ENCODE measurements at places on chromosomes 2 and 18.

GRCh38 chr2:203549406-203549805, 14.3 kb upstream of the RAPH1 start:
- no peak for DNase-seq

GRCh38 chr2:218331745-218332144, 24.9 kb upstream of the CATIP start:
- DNase-seq = no peak

DNA sequence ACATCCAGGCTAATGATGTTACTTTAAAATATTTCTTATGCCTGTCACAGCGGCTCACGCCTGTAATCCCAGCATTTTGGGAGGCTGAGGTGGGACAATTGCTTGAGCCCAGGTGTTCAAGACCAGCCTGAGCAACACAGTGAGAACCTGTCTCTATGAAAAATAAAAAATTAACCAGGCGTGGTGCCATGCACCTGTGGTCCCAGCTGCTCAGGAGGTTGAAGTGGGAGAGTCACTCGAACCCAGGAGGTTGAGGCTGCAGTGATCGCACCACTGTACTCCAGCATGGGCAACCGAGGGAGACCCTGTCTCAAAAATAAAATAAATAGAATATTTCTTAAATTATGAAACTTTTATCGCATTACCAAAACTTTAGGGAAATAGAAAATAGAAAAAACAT, 28.1 kb upstream of the ACTR3 start:
- DNase-seq = no peak

DNA sequence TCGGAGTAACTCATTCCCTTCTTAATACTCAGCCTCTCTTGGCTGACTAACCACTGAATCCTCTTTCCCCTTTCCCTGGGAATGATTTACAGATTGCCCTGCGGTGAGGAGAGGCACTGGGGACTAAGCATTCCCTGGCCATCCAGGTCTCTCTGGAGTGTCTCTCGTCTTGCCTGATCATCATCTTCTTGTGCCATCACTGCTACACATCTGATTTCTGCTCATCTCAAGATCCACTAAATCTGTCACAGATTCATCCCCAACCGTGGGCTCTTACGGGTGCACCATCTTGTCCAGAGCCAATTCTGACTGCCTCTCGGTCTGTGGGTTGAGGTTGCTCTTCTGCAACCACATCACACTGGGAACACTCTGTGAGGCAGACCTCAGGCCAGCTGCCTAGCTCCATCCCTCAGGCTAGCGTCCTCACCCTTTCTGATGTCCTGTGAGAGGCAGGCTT, 12.0 kb downstream of the SFTPB start:
- no peak for DNase-seq

GRCh38 chr18:78610179-78610578, 369.4 kb upstream of the SALL3 start:
- DNase-seq = no peak

- no peak for DNase-seq
Observed at GRCh38 chr2:45748239-45748638, 96.8 kb downstream of the PRKCE start.

DNA sequence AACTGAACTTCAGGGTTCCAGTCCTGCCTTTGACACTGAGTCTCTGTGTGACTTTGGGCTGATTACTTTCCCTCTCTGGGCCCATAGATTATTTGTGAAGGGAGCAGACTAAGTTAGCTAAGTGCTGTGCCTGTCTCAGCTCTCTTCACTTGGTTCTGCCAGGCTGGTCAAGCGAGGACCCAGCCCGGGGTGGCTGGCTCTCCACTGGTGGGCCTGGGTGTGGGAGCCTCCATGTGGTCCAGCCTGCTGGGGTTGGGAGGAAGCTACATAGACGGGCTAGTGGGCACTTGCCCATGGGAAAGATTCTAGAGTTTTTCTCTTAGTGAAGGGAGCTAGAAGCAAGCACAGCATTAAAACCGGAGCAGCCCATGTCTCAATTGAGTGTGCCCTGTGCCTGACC, 59.0 kb downstream of the DYSF start:
- no peak for DNase-seq

GRCh38 chr2:6653281-6653750, 212.4 kb downstream of the CMPK2 start:
- no peak for DNase-seq

GRCh38 chr2:199384043-199384442, 73.7 kb downstream of the SATB2 start:
- no peak for DNase-seq

GRCh38 chr2:12711339-12711738, 5.4 kb upstream of the TRIB2 start:
- no peak for DNase-seq

DNA sequence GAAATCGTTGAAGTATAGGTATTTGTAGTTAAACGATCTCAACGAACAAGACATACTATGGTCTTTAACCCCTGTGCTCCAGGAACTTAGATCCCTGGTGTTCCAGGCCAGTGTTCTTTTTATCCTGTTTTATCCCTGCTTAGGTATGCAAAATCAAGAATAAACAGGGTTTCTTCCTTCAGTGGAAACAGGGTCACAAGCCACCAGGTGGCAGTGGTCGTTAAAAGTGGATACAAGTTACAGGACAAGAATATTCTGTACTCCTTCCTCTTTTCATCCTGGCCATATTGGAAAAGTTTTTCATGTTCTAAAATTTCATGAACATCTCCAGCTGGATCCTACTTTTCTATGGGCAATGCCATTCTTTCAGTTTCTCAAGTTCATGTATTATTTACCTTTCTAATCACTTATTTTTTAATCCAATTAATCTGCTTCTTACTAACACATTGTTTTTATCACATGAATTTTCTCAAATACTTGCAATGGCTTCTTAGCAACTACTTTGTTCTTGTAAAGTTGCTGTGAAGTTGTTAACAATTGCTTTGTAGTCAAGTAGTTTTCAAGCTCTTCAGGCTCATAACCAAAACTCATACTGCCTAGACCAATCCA, 16.4 kb upstream of the HNMT start:
- DNase-seq = peak; percentile 35

- peak; percentile 14 for DNase-seq
Observed at GRCh38 chr18:29078273-29078672, 901.3 kb upstream of the CDH2 start.

GRCh38 chr2:196431957-196432356, 207.6 kb upstream of the CCDC150 start:
- peak; percentile 6 for DNase-seq

DNA sequence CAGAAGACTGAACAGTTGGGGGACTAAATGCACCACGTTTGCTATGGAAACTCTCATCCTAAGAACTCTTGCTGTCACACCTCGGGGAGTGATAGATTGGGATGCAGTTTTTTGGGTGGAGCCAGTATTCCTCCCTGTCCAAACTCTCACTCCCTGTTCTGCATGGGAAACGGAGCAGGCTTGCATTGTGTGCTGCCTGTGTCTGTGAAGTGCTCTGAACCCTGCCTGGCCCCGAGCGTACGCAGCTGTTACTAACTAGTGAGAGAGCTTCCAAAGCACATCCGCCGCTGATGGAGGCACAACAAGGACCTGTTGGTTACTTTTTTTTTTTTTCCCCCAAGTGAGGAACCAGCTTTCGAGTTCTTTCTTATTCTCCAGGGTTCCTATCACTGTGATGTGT, 195.5 kb downstream of the ANAPC1 start:
- DNase-seq = no peak

DNA sequence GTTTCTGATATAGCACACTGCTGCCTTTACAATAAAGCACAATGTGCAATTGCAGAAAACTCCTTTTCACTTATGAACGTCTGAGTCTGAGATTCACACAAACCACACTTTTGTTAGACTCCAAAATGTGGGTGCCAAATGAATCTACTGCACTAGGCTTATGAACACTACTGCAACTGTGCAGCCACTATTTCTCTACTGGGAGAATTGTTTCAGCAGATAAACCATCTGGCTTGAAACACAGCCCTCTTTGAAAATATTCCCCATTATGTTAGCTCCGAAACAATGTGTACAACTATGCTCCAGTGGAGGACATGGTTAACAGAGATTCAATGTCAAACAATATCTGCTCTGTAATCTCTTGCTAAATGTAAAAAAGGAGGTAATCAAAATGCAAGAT, 188.7 kb upstream of the ZEB2 start:
- DNase-seq = no peak

GRCh38 chr2:11930211-11930761, 183.9 kb downstream of the LPIN1 start:
- no peak for DNase-seq

DNA sequence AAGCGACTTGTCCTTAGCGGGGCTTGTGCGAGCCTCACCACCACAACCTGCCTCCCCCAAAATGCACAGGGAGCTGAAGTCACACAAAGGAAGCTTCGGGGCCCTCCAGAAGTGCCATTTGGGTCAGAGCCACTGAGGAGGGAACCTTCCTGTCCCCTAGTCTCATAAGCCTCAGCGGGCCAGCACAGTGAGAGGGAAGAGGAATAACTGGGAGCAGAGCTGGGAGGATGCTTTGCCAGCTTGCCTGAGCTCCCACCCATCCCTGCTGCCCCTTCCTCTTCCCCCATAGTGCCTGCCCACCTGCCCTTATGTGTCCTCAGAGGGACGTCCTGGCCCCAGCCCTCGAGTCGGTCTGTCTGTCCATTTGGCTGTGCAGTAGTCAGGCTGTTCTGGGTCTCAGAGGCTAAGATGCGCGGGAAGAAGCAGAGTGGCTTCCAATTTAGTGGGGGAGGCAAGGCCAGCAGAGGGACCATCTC, 51.8 kb upstream of the GPR17 start:
- no peak for DNase-seq

DNA sequence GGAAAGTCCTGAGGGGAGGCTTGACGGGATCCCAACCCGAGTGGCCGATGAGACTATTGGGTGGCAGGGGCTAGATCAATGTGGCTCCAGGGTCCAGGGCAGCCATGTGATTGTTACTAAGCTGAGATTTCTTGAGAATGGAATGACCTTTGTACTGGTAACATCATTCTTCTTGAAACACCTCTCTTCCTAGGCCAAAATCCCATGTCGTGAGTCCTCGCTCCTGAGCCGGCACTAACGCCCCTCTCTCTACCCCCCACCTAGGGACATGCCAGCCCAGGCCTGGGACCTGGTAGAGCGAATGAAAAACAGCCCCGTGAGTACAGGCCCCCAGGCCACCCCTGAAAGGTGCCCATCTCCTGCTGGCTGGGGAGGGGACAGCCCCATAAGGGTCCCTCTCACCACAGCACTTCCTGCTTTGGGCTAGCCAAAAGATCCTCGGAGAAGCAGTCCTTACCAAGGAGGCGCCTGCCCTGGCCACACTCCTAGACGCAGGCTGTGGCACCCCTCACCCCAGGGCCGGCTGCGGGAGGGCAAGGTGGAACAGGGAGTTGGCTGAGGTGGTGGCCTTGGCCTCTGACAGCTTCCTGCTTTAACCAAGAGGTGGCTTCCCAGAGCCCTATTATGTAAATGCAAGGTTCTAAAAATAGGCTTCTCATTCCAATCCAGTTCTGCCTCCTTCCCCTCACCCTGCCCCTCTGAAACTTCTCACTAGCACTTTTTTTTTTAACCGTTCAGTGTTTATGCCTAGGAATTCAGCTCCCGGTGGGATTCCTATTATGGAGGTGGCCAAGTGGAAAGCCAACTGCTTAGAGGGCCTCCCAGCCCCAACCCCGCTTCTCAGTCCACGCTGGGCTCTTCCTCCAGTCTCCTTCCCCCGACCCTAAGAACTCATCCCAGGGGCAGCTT, 126.6 kb upstream of the PPP1CB start:
- DNase-seq = no peak

GRCh38 chr2:202418027-202418426, 41.9 kb downstream of the BMPR2 start:
- no peak for DNase-seq

DNA sequence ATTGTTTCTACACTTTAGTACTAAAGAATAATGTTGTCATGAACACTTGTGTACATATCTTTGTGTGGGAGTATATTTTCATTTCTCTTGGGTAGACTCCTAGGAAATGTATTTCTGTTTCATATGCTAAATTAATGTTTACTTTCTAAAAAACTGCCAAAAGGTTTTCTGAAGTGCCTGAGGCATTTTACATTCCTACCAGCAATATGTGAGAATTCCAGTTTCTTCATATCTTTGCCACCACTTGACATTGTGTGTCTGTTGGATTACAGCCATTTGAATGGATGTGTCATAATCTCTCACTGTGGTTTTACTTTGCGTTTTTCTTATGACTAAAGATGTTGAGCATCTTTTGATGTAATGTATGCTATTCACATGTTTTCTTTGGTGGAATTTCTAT, 428.2 kb upstream of the KCNH7 start:
- no peak for DNase-seq

DNA sequence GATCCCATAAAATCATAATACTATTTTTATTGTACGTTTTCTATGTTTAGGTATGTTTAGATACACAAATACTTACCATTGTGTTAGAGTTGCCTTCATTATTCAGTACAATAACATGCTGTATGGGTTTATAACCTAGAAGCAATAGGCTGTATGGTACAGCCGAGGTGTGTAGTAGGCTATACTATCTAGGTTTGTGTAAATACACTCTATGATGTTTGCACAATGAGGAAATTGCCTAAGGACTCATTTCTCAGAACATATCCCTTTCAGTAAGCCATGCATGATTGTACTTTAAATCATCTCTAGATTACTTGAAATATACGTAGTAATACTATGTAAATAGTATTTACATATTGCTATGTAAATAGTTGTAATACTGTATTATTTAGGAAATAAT, 156.7 kb downstream of the CDCA7 start:
- no peak for DNase-seq

DNA sequence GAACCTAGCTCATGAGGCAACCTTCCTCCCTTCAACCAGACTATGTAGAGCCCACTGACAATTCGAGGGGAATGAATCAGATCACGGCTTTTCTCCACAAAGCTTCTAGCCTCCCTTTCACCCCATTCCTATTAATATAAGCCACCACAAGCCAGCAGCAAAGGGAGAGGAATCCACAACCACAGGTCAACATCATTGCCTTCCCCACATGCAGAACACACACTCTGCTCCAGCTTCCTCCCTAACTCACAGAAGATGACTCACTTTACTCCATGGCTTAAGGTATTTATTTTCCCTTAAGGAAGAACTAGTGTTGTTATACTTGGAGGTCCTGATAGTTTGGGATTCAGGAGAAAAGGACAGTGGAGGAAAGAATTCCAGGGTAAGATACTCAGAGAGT, 272.2 kb downstream of the C1D start:
- no peak for DNase-seq

- no peak for DNase-seq
Observed at GRCh38 chr2:183134016-183134415, 9.8 kb downstream of the NUP35 start.

- DNase-seq = no peak
Observed at GRCh38 chr2:173216668-173217067, 138.0 kb upstream of the CDCA7 start.

- DNase-seq = no peak
Observed at GRCh38 chr18:43705850-43706249, 428.6 kb upstream of the SYT4 start.

DNA sequence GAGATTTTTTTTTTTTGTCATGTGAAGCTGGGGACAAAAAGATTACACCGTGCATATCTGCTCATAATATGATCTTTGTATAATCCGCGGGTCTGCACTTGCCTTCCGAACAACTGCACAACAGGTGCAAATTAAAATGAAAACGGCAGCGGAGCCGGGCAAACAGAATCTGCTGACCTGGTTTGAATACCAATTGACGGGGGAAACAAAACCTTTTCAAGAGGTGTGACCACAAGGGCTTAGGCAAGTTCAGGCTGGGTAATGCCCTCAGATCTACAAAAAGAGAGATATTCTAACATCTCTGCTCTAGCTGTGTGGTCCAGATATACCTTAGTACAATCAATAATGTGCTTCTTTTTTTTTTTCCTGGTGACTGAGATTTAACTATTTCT, 88.5 kb downstream of the ZEB2 start:
- peak; percentile 84 for DNase-seq

Measured in NCI-H1105 (cell line).